Left renal cortex interstitium (tissue), 4 donors: ENCODE measurements at places on chromosomes 1 and 21. TPM values are rescaled to one million over a fixed set of nuclear protein-coding genes. Genes with fewer than 3 reads are reported as not detected.

DNA sequence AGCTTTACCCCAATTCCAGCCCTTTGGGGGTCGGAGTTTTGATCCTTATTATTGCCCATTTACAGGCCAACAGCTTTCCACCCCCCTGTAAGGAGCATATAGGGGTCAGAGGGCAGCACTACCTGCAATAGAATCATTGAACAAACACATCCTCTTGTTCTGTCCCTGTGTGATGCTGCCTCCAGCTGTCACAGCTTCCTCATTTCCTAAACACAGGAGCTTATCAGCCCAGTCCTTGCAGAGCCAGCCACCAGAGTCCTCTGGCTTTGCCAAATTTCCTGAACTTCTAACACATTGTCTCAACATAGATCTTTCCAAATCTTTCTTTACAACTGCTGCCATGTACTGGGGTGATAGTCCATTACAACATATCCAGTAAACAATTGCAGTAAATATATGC is 32.8 kb upstream of the PTBP2 start:
- DNase-seq, result no peak

DNA sequence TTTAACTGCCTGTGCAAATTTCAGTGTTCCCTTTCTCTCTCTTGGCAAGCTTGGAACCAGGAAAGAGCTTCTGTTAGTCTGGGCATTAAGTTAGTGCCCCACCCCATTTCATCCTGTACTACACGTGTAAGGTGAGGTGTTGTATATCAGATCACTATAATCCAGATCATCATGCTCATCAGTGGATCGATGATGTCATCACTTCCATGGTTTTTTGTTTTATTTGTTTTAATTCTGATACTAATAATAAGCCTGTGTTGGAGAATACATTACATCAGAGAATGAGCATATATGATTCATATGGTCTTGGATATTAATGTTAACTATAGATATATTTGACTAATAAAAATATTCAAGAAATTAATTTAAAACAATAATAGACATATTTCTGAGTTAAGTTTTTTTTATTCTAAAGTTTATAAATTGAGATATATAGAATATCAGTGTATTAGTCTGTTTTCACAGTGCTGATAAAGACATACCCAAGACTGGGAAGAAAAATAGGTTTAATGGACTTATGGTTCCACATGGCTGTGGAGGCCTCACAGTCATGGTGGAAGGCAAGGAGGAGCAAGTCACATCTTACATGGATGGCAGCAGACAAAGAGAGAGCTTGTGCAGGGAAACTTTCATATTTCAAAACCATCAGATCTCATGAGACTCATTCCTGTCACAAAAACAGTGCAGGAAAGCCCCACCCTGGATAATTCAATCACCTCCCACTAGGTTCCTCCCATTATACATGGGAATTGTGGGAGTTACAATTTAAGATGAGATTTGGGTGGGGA is 588.3 kb upstream of the B3GALT2 start:
- no peak for DNase-seq

Gene MMP23B
- polyA plus RNA-seq, result 43.2 TPM

Gene PGM1
- polyA plus RNA-seq, result 29.6 TPM

Gene CLCA1
- not detected for polyA plus RNA-seq

Gene KCNE1
- 0.30 TPM for polyA plus RNA-seq

- no peak for DNase-seq
Measured at GRCh38 chr1:225678545-225678944, 25.6 kb upstream of the ENAH start.

GRCh38 chr1:202809597-202810159 is 1.1 kb upstream of the PCAT6 start:
- no peak for DNase-seq

Gene HEATR1
- 22.4 TPM for polyA plus RNA-seq

DNA sequence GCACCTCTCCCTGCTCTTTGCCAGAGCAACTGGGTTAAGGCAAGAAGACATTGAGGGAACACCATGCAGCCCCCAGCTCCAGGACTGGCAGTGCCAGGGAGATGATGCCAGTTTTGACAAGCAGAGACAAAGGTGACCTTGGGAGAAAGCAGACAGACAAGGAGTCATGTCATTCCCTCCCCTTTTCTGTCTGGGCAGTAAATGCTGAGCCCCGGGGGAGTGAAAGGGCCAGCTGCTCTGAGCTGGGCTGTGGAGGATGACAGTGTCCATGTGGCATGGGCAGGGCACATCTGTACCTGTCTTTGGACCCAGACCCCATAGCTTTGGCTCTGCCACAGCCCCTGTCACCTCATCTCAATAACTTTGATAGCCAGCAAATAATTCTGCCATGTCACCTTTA is 24.2 kb downstream of the PLEKHA6 start:
- DNase-seq, result no peak

Gene GPR25
- not detected for polyA plus RNA-seq

Gene MCOLN3
- 12.8 TPM for polyA plus RNA-seq

- no peak for DNase-seq
Measured at GRCh38 chr1:205921570-205921909, 21.7 kb downstream of the SLC26A9 start.

- DNase-seq, result peak; percentile 51
Measured at GRCh38 chr1:9110669-9111356, 18.1 kb downstream of the GPR157 start.

DNA sequence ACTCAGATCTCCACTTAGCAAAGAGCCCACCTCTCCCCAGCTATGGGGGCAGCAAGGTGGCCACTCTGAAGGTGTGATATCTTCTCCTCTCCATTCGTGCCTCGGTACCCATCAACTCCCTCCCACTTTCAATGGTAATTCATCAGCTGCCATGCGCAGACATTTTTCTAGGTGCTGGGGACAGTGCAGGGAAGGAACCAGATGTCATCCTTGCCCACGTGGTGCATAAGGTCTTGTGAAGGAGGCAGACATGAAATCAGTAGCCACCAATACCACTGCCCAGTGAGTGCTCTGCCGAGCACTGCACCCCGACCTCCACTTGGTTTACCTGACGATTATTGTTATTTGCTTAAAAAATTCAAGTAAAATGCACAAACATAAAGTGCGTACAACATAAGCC is 76.3 kb upstream of the CSF3R start:
- no peak for DNase-seq

Gene ASAP3
- 34.5 TPM for polyA plus RNA-seq

DNA sequence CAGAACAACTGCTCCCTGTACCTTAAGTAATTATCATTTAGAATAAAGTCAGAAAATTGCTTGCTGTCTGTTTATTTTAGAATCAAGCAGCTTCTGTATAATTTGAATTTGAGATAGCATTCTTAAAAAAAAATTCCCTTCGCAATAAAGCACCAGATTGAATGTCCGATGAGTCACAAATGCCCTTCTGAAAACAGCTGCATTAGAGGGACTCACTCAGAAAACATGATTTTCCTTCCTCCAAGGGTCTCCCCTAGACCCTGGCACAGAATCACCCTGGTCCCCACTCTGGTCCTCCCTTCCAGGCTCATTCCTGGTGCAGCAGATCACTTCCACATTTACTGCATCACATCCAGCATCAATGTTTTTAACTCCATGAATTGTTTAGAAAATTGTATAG is 471.1 kb upstream of the VAMP3 start:
- no peak for DNase-seq

GRCh38 chr1:85479491-85479890 is 14.5 kb upstream of the DDAH1 start:
- no peak for DNase-seq

Gene TRIM33
- polyA plus RNA-seq, result 49.8 TPM

- DNase-seq, result no peak
Measured at GRCh38 chr1:234539666-234540403, 60.9 kb upstream of the TARBP1 start.

Gene ISG20L2
- polyA plus RNA-seq, result 41.7 TPM

GRCh38 chr1:67700692-67701410 is 15.8 kb downstream of the GADD45A start:
- DNase-seq, result no peak

DNA sequence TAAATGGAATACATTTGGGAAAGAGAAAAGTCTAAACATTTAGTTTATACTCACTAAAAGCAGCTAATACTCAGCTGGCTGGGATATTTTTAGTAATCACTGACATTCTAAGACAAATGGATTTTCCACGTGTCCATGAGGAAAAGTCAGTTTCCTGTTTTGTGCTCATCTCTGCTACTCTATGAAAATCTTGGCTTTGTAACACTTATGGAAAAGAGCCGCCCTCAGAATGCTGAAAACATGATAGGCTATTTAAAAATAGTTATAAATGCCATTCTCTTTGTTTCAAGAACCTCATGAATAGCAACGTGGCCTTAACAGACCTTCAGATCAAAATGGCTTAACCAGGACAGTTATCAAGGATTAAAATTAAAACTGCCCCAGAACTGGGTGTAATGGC is 29.9 kb downstream of the MRAP start:
- DNase-seq, result no peak

- DNase-seq, result no peak
Measured at GRCh38 chr21:43276811-43277210, 108.0 kb downstream of the CRYAA start.

DNA sequence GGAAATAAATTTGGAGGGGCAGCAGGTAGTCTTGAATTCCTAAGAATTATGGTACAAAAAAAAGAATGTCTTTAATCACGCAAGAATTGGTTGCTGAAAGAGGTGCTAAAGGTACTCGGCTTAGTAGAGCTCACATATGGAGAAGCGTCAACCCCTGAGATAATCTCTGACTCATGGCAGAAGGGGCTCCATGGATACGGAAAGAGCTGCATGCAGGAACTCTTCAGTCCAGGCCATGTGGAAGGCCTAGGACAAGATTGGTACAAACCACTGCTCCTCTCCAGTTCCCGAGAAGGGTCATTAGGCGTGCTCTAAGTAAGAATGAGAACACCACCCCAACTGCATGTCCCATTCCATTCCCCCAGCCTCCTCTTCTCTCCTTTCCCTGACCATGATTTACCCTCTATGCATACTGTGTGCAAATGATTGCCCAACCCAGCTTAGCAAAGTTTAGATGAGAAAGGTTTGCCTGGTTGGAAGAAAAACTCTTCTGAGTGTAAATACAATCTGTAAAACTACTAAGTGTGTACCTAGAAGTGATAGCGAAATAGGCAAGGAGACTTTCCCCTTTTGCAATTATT is 10.9 kb downstream of the GJA8 start:
- no peak for DNase-seq

Gene KCNK1
- polyA plus RNA-seq, result 7.6 TPM

- no peak for DNase-seq
Measured at GRCh38 chr1:50423670-50424000, 392 bp upstream of the DMRTA2 start.

GRCh38 chr1:163709636-163710035 is 387.9 kb downstream of the NUF2 start:
- DNase-seq, result no peak

- no peak for DNase-seq
Measured at GRCh38 chr1:15768388-15768787, 9.8 kb downstream of the FBLIM1 start.

Gene ADAMTS5
- polyA plus RNA-seq, result 24.6 TPM

Gene MTMR11
- 25.8 TPM for polyA plus RNA-seq

GRCh38 chr1:27068922-27069321 is 56.3 kb upstream of the TENT5B start:
- DNase-seq, result no peak

Gene OR10J1
- 0.03 TPM for polyA plus RNA-seq

DNA sequence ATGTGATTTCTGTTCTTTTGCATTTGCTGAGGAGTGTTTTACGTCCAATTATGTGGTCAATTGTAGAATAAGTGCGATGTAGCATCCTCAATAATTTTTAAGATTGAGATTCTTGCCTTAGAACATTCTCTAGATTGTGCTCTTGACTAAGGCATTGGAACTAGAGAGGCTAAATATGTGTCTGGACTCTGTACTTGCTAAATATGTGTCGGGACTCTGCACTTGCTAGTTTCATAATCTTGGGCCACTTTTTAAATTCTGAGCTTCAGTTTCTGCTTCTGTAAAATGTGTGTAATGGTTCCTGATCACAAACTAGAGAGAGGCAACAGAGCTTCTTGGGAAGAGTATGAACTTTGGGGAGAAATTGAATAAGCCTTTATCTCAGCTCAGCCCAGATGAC is 21.6 kb downstream of the HLX start:
- no peak for DNase-seq

Gene RGS13
- not detected for polyA plus RNA-seq

- no peak for DNase-seq
Measured at GRCh38 chr21:16532840-16533239, 803.1 kb downstream of the USP25 start.

- no peak for DNase-seq
Measured at GRCh38 chr1:2795926-2796325, 5.6 kb downstream of the TTC34 start.

- DNase-seq, result no peak
Measured at GRCh38 chr1:7485826-7486225, 285.3 kb upstream of the VAMP3 start.

Gene SPATA1
- polyA plus RNA-seq, result 3.6 TPM

DNA sequence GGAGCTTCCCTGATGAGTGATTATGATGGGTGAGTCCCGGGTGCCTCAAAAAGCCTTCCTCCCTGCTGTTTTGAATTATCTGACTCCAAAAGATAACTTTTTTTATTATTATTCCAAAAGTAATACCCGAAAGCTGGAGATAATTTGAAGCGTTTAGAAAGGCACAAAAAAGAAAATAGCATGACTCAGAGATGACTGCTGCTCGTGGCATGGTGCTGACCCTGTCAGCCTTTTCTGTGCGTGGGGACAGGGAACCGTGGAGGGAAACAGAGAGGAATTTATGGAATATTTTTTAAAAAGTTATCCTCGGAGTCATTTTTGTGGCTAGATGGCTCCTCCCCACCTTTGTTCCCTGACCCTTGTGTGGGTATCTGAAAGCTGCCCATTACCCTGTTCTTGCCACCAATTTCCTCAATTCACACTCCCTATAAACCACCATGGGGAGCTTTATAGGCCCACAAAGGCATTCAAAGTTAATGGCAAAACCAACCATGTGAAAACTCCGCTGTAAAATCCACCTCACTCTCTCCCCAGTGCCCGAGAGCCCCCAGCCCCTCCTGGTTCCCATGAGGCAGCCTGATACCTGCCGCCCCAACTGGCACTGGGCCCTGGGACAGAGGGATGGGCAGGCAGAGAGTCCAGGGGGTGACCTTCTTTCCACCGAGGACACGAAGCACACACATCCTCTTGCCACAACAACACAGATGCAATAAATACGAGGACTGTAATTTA is 37.5 kb downstream of the IGSF21 start:
- DNase-seq, result no peak

- no peak for DNase-seq
Measured at GRCh38 chr1:237180256-237180655, 138.3 kb downstream of the RYR2 start.

DNA sequence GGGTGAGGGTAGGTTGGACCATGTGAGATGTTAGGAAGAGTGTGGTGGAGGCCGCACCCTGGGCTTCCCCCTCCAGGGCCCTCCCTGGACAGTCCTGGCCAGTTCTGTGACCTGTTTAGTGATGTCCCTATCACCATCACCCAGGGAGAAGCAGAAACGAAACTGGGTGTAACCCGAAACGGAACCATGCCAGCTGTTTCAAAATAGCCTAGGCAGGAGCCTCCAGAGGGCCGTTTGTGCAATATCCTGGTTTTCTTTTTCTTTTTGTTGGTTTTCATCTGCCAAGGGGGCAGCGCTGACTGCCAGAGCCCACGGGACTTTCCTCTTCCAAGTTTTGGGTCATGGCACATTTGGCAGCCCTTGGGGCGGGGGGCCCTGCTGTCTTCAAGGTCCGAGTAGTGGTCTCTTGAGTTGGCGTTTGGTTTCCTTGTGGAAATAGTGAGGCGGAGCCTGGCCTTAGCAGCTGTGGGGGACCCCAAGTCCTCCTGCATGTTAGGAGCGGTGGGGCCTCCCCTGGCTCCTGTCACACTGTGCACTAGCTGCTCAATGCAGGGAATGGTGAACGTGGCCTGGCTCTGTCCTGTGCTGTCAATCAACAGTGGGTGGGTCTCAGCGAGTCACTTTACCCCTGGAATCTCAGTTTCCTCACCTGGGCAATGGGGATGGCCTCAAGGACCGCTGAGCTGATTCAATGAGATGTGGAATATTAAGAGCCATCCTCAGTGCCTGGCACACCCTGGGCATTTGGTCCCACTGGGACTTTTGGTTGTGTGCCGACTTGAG is 90.7 kb downstream of the ARHGEF10L start:
- DNase-seq, result no peak
